B cell (primary cell): ENCODE measurements at places on chromosomes 2 and 18. TPM values are rescaled to one million over a fixed set of nuclear protein-coding genes. Genes with fewer than 3 reads are reported as not detected.

Gene G6PC2
- total RNA-seq = not detected in 2 replicates

- DNase-seq = no peak
Measured at GRCh38 chr2:52383541-52383940, 1351.6 kb upstream of the NRXN1 start.

DNA sequence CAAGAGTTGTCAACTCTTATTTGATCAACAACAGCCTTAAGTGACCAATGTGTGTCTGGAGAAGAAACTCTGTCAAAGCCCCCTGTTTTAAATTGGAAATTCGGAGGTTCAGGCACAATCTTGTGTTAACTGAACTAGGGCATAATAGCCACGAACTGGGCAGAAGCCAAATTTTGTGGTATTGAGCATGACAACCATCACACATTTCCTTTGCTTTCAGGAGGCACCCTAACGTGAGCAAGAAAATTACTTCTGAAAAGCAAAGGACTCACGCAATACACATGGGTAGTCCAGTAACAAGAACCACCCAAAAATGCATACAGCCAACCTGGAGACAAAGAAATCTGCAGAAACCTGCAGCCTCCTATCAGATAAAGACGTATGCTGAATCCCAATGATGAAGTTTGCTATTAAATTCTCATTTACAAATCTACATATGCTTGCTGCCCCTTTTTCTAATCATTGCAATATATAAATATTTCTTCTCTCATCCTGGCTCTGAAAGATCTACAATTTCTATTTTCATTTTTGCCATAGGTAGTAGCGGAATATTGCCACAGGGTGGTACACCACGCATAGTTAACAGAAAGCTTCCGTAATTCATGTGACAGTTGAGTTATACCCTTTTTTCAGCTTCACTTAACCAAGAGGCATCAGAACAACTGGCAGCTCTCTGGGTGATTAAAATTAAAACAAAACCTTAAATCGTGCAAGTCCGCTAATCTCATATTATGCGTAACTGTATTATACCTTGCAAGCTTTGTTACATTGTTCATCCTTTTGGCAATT lies 495.8 kb downstream of the NRXN1 start:
- DNase-seq = no peak

- no peak for DNase-seq
Measured at GRCh38 chr18:31241900-31242409, 76.0 kb upstream of the DSG1 start.

DNA sequence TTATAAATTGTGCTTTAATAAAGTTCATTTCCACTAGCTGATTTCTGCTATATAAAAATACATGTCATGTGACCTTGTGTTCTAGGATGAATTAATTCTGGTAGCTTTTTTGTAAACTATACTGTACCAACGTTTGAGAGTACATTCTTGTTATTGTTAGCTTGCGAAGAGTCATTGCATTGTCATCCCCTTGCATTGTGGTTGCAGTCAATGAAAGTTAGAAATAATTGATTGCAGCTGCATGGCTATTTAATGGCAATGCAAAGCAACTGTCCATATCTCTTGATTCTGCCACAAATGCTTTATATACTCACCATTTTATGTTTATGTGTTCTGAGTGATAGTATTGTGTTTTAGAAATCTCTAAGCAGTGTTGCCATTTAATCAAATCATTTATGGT lies 91.6 kb downstream of the ZNF407 start:
- no peak for DNase-seq

GRCh38 chr2:23293063-23293462 lies 91.9 kb upstream of the KLHL29 start:
- DNase-seq = no peak
